ENCODE measurements at places on chromosomes 5 and 9.

DNA sequence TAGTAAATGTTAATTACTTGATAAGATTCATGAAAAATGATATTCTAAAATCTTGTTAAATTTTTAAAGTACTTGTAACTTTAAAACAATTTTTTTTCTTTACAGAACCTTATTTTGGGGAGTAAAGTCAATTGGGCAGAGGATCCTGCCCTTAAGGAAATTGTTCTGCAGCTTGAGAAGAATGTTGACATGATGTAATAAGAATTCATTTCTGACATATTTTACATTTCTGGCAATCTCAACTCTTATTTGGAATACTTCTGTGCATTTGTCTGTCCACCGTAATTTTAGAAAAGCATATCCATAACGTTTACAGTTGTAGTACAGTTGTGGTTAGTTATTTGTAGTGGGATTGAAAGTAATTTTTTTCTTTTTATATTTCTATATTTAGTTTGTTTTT lies 20.2 kb downstream of the CENPH start:
- no peak for DNase-seq

GRCh38 chr9:87428659-87429058 lies 69.0 kb upstream of the DAPK1 start:
- DNase-seq = no peak

DNA sequence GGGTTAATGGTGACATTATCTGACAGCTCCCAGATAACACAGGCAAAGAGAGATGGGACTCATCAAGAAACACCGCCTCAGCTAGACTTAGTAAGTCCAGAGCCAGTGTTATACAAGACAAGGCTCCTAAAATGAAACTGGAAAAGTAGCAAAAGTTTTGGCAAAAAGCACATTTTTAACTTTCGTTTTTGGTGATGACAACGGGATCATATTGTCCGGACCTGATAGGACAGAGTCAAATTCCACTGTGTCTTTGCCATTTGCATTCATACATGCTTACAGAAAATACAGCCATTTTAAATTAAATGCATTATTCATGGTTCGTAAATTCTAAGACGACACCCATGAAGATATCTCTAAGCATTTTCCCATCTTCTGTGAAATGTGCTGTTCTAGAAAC lies 152.1 kb downstream of the CRB2 start:
- DNase-seq = no peak

- no peak for DNase-seq
These were observed 345.3 kb upstream of the CD180 start for GRCh38 chr5:67541875-67542274.

- no peak for DNase-seq
These were observed 168.1 kb downstream of the NR3C1 start for GRCh38 chr5:143235423-143235822.

- DNase-seq = no peak
These were observed 465.3 kb upstream of the CLINT1 start for GRCh38 chr5:158324236-158324635.

GRCh38 chr5:31442058-31442745 lies 89.7 kb downstream of the DROSHA start:
- no peak for DNase-seq

DNA sequence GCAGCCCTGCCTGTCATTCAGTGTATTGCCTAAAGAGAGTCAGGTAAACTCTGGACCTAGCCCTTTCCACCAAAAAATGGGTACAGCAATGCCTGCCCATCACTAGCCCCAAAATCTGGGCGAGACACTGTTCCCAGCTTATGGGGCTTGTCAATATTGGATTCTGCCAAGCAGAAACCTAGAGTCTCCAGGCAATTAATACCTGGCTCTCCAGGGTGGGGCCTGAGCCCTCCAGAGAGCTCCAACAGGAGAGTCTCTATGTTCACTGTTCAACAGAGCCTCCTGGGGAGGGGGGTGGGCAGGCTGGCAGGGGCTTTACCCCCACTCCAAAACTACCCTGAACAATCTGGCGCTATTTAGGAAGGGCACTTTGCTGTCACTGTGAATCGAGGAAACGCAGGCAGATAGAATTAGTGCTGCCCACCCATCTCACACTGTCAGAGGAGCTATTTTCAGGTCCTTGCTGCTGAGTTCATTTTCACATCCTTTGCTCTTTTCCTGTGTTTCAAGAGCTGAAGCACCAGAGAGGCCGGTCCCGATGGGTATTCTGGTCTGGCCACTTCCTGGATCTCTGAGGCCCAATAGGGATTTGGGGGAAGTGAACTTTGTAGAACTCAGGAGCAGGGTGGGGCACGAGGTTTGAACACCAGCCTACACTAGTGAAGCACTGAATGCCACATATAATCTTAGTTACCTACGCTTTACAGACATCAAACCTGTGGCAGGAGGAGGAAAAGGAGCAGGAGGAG lies 121.8 kb downstream of the C5orf15 start:
- no peak for DNase-seq

DNA sequence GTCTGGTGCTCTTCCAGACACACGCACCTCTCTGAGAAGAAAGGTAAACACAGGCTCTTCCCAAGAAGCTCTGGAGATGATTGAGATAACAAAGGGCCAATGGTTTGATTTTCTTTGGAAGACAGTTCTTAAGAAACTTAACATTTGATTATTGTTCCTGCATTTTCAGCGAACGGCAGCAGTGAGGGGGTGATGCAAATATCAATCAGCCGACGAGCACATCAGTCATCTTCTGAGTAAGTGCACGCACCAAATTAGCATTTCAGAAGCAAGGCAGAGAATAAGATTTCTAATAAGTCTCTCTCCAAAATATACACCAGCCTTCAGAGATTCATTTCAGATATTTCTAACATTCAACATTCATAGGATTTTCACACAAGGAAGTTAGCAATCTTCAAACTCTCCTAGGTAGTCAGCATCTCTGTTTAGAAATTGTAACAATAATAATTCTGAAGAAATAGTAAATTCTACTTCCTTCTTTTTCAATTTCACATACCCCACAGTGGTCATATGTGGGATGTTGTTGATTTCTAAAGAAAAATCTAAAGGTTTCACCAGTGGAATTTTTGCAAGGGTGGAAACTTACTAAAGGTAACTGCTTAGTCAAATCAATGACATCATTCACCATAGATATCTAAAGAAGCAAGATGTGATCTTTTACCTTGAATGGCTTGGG lies 250.3 kb downstream of the SEC61B start:
- DNase-seq = no peak

DNA sequence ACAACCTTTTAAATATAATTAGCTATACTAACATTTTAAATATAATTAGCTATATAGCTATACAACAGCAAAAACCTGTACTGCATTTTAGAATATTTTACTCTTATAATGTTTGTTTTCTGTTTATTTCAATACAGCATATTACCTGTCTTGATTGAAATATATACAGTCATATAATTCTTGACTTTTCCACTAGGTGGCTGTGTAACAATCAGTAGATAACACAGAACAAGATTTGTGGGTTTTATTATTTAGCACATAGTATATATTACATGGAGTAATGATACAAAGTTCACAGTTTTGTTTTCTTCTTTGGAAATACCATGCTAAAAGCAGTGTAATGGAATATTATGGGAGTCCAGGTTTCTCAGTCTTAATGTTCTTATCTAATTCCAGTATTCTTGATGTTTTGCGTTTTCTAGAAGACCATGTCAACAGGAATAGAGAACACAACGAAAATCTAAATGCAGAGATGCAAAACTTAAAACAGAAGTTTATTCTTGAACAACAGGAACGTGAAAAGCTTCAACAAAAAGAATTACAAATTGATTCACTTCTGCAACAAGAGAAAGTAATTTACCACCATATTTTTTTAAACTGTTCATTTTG lies 13.3 kb downstream of the HMMR start:
- peak; percentile 45 for DNase-seq

GRCh38 chr9:37026931-37027581 lies 7.0 kb downstream of the PAX5 start:
- no peak for DNase-seq

- no peak for DNase-seq
These were observed 26.2 kb downstream of the TYRP1 start for GRCh38 chr9:12719431-12719830.

DNA sequence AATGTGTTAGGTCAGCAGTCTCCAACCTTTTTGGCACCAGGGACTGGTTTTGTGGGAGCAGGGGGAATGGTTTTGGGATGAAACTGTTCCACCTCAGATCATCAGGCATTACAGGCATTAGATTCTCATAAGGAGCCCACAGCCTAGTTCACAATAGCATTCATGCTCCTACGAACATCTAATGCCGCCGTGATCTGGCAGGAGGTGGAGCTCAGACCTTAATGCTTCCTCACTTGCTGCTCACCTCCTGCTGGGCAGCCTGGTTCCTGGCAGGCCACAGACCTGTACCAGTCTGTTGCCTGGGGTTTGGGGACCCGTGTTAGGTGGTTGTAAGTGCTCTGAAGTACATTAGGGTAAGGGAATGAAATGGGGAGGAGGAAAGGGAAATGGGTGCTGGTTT lies 9.7 kb upstream of the CTNNA1 start:
- DNase-seq = no peak

DNA sequence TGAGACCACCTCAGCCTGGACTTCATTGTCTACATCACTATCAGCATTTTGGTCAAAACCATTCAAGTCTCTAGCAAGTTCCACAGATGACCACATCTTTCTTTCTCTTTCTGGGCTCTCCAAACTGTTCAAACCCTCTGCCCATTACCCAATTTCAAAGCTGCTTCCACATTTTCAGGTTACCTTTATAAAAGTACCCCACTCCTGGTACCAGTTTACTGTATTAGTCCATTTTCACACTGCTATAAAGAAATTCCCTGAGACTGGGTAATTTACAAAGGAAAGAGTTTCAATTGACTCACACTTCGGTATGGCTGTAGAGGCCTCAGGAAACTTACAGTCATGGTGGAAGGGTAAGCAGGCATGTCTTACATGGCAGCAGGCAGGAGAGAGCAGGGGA lies 84.5 kb downstream of the FBXL7 start:
- DNase-seq = no peak

- DNase-seq = no peak
These were observed 197.5 kb downstream of the MAPKAP1 start for GRCh38 chr9:125509476-125509875.

DNA sequence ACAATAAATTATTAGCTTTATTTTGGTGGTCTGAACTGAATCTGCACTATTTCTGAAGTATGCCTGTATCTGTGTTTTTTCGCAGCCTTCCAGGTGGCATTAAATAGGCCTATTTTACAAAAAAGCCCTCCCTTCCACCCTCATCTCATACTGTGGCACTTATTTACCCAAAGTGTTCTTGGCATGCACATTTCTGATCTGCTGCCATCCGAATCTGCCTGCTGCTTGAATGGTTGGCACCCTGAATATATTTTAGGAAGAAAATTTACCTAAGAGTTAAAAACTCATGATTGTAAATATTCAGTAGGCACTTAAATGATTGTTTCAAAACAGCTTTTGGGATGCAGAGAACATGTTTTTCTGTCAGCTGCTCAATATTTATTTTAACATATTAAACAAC lies 150.1 kb downstream of the SLC28A3 start:
- no peak for DNase-seq

DNA sequence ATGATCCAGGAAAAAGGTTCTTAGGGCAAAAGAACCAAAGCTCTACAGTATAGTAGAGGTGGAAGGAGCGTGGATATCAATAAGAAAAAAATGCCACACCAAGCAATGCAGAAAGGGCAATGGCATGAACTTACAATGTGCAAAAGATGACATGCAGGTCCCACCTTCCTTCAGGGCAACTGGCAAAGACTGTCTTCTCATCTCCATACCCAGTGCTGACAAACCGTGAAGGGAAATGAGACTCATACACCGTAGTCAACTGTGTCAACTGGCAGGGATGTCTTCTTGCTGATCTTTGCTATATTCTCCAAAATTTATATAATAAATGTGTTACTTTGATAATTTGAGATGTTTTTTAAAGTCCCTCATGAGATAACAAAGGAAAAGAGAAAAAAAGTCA lies 36.0 kb downstream of the MED27 start:
- DNase-seq = no peak

DNA sequence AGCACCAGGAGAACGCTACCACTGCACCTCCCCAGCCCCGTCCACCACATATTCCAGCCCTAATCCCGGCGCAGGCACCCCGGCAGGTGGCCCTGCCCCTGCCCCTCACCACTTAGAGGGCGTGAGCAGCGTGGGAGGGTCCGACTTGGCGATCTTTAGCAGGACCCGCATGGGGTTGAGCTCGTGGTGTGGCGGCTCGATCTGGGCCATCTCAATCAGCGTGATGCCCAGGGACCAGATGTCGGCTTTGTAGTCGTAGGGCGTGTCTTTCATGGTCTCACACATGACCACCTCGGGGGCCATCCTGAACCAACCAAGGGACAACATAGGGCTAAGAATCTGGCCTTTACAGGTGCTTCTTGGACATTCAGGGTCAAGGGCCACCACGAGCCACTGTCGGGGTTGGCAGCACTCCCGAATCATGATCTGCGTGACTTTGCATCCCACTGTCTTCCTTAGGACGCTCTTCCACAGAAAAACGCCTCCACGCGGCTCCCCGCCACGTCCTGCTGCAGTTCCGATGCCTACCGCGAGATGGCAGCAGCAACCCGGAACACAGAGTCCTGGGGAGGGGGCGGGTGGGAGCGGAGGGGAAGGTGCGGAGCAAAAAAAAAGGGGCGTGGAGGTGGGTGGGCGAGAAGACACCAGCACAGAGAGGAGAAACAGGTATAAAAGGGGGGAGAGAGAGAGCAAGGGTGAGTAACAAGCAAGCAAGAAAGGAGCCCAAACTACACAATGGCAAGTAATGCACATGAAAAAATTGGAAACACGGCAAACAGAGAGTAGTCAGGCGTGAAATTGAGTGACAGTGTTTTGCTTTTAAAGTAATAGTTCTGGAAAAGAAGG lies 81.3 kb downstream of the STK10 start:
- DNase-seq = peak; percentile 66

GRCh38 chr9:78273761-78274160 lies 23.2 kb upstream of the PSAT1 start:
- DNase-seq = no peak

- DNase-seq = no peak
These were observed 228.2 kb upstream of the KLF4 start for GRCh38 chr9:107717529-107718314.

- DNase-seq = peak; percentile 75
These were observed 937 bp upstream of the SLC26A2 start for GRCh38 chr5:149959406-149960236.

DNA sequence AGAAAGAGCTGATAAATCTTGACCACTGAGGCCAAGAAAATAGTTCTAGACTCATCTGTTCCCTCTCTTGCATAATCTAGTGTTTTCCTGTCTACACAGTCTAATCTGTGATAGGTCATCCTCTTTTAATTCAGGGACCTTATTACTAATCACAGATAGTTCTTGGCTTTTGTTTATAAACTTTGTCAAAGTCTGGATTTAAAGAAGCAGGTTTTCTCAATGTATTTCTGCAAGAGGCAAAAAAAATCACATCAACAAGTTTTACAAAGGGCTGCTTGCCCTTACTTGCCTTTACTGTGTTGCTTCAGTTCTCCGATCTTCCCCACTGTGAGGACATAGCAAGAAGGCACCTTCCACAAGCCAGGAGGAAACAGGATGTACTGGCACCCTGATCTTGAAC lies 43.9 kb upstream of the MTAP start:
- no peak for DNase-seq

Data from CD4-positive, alpha-beta T cell treated with Interleukin-4 for 1 hour (primary cell).